ENCODE measurements at places on chromosomes 4 and X. TPM values are rescaled to one million over a fixed set of nuclear protein-coding genes. Genes with fewer than 3 reads are reported as not detected.

GRCh38 chr4:43341741-43342140, 449.2 kb downstream of the GRXCR1 start:
- no peak overlapping the region for H3K27ac ChIP-seq
- H3K4me3 ChIP-seq, result no peak overlapping the region
- no peaks in the 10 kb centered on the region for H3K36me3 ChIP-seq
- no peak for DNase-seq
- no peaks in the 10 kb centered on the region for H3K4me1 ChIP-seq
- H3K27me3 ChIP-seq, result no peaks in the 10 kb centered on the region

DNA sequence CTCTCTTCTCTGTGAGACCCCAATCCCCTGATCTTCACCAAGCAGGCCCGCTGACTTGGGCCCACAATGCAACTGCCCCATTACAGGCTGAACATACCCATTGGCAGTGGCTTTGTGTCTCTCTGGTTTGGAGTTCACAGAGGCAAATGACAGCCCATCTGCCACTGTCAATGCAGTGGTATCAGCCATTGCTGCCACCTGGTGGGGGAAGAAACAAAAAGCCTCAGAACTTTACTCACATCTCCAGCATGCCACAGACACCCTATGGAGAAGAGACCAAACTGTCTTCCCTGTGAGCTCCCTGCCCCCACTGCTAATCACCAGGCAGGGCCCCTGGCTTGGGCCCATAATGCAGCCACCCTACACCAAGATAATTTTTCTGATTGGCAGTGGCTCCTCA, 729.3 kb upstream of the ACTRT1 start:
- H3K27me3 ChIP-seq, result no peaks in the 10 kb centered on the region
- DNase-seq, result no peak
- H3K4me1 ChIP-seq, result peaks cover 13% of the 10 kb centered on the region
- no peak overlapping the region for H3K27ac ChIP-seq
- H3K36me3 ChIP-seq, result no peaks in the 10 kb centered on the region

- no peaks in the 10 kb centered on the region for H3K27me3 ChIP-seq
- no peaks in the 10 kb centered on the region for H3K4me1 ChIP-seq
- no peaks in the 10 kb centered on the region for H3K36me3 ChIP-seq
- DNase-seq, result no peak
- H3K4me3 ChIP-seq, result no peak overlapping the region
These were observed 326.7 kb downstream of the MAPK10 start for GRCh38 chr4:86033171-86033570.

GRCh38 chr4:146450524-146450923, 71.2 kb downstream of the SLC10A7 start:
- no peaks in the 10 kb centered on the region for H3K27me3 ChIP-seq
- H3K36me3 ChIP-seq, result peaks cover 10% of the 10 kb centered on the region
- DNase-seq, result no peak
- peaks cover 33% of the 10 kb centered on the region for H3K4me1 ChIP-seq

- H3K36me3 ChIP-seq, result no peaks in the 10 kb centered on the region
- H3K27ac ChIP-seq, result no peak overlapping the region
- H3K27me3 ChIP-seq, result peaks cover 9% of the 10 kb centered on the region
These were observed 5.0 kb downstream of the F8A1 start for GRCh38 chrX:154890990-154891639.

DNA sequence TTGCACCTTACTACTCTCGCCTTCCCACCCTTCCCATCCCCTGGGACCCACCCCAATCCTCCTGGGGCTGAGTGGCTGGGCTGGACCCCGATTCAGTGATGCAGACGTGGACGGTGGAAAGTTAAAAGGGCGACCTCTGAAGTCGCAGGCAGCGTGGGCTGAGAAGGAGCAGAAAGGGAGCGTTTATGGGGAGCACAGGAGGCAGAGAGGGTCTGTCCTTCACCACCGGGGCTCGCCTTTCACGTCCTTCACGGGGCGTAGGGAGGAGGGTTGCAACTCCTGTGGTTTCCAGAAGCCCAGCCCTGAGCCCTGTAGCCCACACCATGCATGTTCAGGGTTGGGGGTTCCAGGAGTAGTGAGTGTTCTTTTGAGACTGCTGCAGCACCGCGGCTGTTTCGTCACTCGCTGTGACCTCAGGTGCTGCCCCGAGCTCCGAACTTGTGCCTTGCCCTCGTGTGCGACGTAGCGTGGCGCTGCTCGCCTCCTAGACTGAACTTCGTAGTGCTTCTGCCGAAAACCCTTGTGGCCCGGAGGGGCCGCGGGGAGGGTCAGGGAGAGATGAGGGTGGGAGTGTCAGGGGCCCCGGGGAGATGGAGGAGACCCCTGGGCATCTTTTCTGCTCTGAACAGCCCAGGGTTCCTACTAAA, 1.6 kb downstream of the NHS start:
- H3K27me3 ChIP-seq, result peaks cover 13% of the 10 kb centered on the region
- no peak for DNase-seq
- no peak overlapping the region for H3K27ac ChIP-seq
- no peaks in the 10 kb centered on the region for H3K4me1 ChIP-seq
- no peaks in the 10 kb centered on the region for H3K36me3 ChIP-seq

DNA sequence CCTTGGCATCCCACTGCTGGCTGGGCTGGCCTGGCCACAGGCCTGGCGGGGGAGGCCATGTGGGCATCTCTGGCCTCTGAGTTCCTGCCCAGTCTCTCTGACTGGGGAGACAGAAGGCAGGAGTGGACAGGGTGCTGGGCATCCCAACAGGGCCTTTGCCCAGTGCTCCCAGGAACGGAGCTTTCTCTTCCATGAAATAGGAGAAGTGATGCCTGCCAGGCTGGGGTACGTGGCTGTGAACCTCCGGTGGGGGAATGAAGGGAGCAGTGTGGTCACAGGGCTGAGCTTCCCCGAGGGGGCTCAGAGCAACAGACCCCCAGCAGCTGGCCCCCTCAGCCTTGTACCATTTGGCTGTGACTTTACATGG, 40.4 kb upstream of the HMX1 start:
- H3K4me3 ChIP-seq, result no peak overlapping the region
- no peaks in the 10 kb centered on the region for H3K36me3 ChIP-seq
- H3K27me3 ChIP-seq, result no peaks in the 10 kb centered on the region
- H3K27ac ChIP-seq, result no peak overlapping the region
- peak; percentile 34 for DNase-seq

DNA sequence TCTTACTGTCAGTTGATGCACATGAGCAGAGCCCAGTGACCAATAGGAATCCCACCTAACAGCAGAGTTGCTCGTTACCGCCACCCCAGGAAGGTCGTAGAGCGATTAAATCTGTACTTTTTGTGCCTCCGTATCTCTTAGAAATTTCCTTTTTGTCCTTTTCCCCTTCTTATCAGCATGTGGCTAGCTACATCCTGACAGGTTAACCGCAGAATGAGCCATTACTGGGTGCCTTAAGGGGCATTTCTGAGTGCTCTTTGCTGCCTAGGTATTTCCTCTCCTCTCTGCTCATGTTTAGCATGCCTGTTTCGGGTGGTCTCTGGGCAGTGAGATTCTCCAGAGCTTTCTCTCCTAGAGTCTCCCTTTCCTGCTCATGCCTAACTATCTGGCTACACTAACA, 530.5 kb downstream of the FAM133A start:
- no peak overlapping the region for H3K27ac ChIP-seq
- no peaks in the 10 kb centered on the region for H3K36me3 ChIP-seq
- no peak overlapping the region for H3K4me3 ChIP-seq
- H3K4me1 ChIP-seq, result no peaks in the 10 kb centered on the region
- no peak for DNase-seq

DNA sequence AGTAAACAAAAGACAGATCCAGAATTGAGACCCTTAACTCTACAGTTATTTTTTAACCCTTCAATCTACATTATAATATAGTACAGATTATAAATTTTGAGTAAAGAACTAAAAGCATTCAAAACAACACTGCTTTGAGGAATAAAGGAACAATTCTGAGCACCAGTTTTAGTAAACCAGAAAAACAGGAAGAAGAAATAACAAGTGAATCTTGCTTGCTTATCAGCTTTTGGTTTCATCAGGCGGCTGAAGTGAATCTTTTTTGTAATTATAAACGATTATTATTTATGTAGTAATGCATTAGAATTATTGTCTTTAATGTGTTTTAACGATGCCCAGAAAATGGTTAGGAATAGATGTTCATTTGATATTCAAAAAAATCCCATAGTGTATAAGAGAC, 305.4 kb downstream of the ARAP2 start:
- no peak for DNase-seq
- H3K4me1 ChIP-seq, result no peaks in the 10 kb centered on the region
- H3K27ac ChIP-seq, result no peak overlapping the region
- no peaks in the 10 kb centered on the region for H3K27me3 ChIP-seq
- no peak overlapping the region for H3K4me3 ChIP-seq

GRCh38 chrX:121902463-121902862, 855.1 kb downstream of the GLUD2 start:
- no peak for DNase-seq
- H3K27me3 ChIP-seq, result no peaks in the 10 kb centered on the region
- no peaks in the 10 kb centered on the region for H3K36me3 ChIP-seq
- H3K4me3 ChIP-seq, result no peak overlapping the region
- no peaks in the 10 kb centered on the region for H3K4me1 ChIP-seq
- no peak overlapping the region for H3K27ac ChIP-seq

DNA sequence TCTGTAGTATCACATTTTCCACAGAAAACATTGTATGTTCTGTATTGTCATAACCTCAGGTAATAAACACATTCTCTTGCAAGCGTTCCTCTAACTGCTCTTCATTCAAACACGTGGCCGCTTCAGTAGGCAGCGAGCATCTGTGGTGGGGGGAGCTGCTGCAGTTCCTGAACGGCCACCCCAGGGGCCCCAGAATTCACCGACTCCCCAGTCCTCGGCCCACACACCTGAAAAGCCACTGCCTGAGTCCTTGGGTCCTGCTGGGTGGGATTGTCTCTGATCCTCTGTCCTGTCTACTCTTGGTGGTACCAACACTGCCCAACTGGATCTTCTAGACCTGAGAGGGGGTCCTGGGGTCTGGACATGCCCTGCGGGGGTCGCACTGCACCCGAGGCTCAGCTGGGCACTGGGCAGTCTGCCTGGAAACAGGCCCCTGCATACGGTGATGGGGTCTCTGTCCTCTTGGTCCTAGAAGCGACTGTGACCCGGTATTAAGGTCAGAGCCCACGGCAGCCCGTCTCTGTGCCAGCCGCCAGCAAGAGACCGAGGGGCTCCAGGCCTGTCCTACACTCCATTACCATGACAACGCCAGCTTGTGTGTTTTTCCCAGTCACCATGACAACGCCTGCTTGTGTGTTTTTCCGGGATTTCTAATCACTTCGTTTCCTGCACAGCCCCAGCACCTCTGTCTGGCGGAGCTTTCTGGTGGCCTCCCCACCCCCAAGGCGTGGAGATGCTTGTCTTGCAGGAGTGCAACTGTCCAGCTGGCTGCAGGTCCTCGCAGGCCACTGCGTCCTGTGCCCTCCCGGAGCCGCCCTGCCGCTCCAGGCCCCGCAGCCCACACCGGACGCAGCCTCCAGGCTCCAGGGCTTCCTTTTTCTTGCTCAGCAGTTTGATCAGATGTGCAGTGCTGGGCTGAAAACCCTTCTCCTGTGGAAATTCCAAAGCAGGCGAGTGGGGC, 16.0 kb downstream of the CTBP1 start:
- DNase-seq, result no peak
- peaks cover under 1% of the 10 kb centered on the region for H3K4me1 ChIP-seq
- H3K36me3 ChIP-seq, result no peaks in the 10 kb centered on the region
- no peak overlapping the region for H3K4me3 ChIP-seq
- no peak overlapping the region for H3K27ac ChIP-seq
- H3K27me3 ChIP-seq, result no peaks in the 10 kb centered on the region

DNA sequence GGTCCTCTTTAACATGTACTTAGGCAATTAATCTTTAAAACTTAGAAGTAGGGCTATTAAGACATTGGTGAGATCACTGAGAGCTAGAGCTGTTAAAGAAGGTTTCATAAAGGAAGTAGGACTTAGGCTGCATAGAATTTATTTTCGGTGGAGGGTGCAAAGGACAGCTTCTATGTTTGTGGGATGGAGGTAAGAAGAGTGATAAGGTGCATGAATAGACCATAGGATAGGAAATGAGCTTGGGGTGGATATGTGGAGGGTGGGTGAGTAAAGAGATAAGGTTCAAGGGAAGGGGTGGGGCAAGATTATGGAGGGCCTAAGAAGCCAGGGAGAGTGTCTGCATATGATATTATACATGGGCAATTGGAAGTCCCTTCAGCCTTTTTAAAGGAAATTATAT, 15.9 kb downstream of the RTL9 start:
- H3K4me3 ChIP-seq, result no peak overlapping the region
- H3K27me3 ChIP-seq, result peaks cover 20% of the 10 kb centered on the region
- no peaks in the 10 kb centered on the region for H3K4me1 ChIP-seq
- H3K27ac ChIP-seq, result no peak overlapping the region
- DNase-seq, result no peak
- no peaks in the 10 kb centered on the region for H3K36me3 ChIP-seq

- H3K4me1 ChIP-seq, result no peaks in the 10 kb centered on the region
- H3K4me3 ChIP-seq, result no peak overlapping the region
- H3K27ac ChIP-seq, result no peak overlapping the region
- H3K27me3 ChIP-seq, result peaks cover 2% of the 10 kb centered on the region
- no peak for DNase-seq
These were observed 48.2 kb upstream of the H2AZ1 start for GRCh38 chr4:99998062-99998867.

- H3K27ac ChIP-seq, result no peak overlapping the region
- H3K4me3 ChIP-seq, result no peak overlapping the region
- H3K27me3 ChIP-seq, result no peaks in the 10 kb centered on the region
- H3K4me1 ChIP-seq, result no peaks in the 10 kb centered on the region
- no peak for DNase-seq
These were observed 738.0 kb upstream of the PITX2 start for GRCh38 chr4:111360906-111361305.

- H3K27me3 ChIP-seq, result no peaks in the 10 kb centered on the region
- no peaks in the 10 kb centered on the region for H3K36me3 ChIP-seq
- no peak overlapping the region for H3K4me3 ChIP-seq
- no peak for DNase-seq
- H3K27ac ChIP-seq, result no peak overlapping the region
These were observed 99.5 kb downstream of the COX18 start for GRCh38 chr4:72969976-72970375.

DNA sequence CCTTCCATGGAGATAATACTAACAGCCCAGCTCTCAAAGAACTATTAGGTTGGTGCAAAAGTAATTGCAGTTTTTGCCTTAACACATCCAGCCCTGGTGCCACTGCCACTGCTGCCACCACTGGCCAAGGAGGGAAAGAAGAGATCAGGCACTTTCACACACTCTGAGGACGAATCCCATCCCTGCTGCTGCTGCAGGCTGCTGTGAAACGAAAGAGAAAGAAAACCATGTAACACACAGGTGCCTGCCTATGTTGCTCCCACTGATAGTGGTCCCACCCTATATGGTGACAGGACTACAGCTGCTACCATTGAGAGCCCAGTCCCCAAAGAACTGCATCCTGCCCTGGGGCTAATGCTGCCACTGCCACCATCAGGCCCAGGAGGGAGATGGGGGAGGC, 35.1 kb downstream of the TMLHE start:
- no peak overlapping the region for H3K4me3 ChIP-seq
- no peak for DNase-seq
- H3K27ac ChIP-seq, result no peak overlapping the region
- no peaks in the 10 kb centered on the region for H3K27me3 ChIP-seq
- peaks cover 4% of the 10 kb centered on the region for H3K36me3 ChIP-seq

- DNase-seq, result no peak
- H3K36me3 ChIP-seq, result peaks cover 13% of the 10 kb centered on the region
- H3K4me3 ChIP-seq, result no peak overlapping the region
- no peak overlapping the region for H3K27ac ChIP-seq
- H3K4me1 ChIP-seq, result no peaks in the 10 kb centered on the region
These were observed 2.3 kb downstream of the CCDC149 start for GRCh38 chr4:24910499-24910898.

- no peaks in the 10 kb centered on the region for H3K4me1 ChIP-seq
- no peak for DNase-seq
- no peak overlapping the region for H3K4me3 ChIP-seq
- H3K27ac ChIP-seq, result no peak overlapping the region
- H3K36me3 ChIP-seq, result no peaks in the 10 kb centered on the region
- no peaks in the 10 kb centered on the region for H3K27me3 ChIP-seq
These were observed 119.6 kb downstream of the KLHL13 start for GRCh38 chrX:117996918-117997480.

Gene ATP8A1
- total RNA-seq, result 52.9 TPM

Gene CPE
- total RNA-seq, result not detected
